ENCODE measurements at places on chromosomes 6 and 20.

GRCh38 chr6:148538261-148539190 is 195.9 kb downstream of the SASH1 start:
- DNase-seq, result no peak

DNA sequence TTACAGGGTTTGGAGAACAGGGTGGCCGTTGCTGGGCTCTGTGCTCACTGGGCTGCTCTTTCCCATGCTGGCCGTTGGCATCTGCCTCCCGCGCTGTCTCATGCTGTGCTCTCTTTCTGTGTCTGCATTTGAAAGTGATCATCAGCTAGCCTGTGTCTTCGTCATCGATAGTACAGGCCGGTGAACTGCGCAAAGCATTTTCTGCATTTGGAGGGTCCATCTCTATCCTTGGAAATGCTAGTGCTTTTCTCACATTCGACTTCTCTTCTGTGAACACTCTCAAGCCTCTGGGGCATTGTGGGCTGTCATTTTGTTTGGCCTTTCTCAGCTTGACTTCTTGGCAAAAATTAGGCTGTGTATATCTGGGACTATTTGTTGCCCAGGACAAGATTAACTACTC is 6.8 kb upstream of the SNHG17 start:
- DNase-seq, result no peak

DNA sequence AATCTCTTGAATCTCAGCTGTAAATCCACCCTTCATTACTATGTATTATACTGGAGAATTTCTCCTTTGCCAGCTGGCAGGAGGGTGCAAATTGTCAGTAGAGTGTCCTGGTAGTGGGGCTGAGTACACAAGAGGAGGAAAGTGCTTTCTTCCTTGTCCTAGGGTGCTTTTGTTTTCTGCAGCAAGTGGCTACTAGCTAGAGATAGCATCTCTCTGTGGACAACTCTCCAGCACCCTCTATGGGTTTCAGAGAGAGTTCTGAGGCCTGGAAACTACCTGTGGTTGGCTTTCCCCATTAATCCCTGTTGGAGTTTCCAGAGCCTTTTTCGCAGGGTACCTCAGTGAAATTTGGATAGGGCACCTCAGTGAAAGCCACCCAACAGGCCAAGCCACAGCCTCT is 422.5 kb upstream of the RGS17 start:
- DNase-seq, result no peak

DNA sequence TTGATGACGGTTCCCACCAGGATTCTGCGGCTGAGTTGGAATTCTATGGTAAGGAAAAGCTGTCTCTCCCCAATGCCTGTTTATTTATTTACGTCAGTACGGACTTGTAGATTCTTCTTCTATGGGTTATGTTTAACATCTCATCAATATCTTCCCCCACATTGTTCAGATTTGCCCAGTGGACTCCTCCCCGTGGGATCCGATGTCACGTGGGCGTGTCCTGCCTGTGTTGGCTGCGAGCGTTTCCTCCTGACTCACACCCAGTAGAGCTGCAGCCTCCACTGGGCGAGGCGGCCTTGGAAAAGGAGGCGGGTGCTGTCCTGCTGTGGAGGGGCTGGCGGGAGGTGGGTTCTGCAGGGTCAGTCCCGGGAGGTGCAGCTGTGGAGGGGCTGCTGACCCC is 46.8 kb upstream of the SLCO4A1 start:
- DNase-seq, result no peak

DNA sequence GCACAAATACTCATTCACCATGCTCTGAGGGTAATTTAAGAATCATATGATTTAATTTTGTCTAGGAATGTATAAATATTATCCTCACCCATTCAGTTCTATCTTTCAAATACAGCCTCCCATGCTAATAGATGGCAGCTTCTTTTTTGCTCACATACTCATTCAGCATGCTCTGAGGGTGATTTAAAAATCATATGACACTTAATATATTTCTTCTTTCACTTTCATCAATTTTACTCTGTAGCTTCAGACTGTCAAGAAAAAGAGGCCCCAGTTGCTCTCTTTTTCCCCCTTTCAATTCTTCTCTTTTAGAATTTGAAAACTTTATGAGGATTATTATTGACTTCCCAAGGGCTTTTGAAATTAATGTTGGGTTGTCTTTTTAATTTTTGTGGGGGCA is 161.7 kb upstream of the LAMP5 start:
- no peak for DNase-seq

DNA sequence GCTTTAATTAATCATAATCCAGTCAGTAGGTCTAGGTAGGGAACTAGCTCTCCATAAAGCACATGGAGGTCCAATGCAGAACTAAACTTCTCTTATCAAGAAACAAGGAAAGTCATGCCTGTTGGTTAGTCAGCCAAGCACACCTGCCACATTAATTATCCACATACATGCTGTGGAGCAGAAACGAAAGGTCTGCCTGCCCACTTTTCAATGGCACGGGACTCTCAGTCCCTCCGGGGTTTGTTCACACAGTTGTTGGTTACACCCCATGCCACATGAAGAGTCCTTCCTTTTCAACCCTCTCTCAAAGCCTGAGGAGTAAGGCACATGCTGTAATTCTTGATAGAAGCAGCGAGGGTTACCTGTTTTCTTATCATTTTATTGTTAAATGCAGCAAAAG is 1096.4 kb upstream of the MAP3K7 start:
- no peak for DNase-seq

DNA sequence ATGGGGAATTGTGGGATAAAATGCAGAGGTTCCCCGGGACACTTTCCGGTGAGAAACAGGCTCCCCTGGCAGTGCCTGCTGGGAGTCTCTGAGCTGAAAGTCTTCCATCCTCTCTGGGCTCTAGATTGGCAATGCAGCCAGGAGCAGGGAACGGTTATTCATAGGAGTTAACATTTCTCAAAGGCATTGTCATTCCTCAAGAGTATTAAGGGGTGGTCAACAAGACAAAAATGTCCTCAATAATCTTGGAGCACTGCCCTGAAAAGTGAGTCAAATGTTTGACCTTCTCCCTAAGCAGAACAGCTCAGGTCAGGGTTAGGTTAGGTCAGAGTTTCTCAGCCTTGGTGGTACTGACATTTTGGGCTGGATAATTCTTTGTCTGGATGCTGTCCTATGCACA is 13.2 kb downstream of the BPIFB1 start:
- no peak for DNase-seq

DNA sequence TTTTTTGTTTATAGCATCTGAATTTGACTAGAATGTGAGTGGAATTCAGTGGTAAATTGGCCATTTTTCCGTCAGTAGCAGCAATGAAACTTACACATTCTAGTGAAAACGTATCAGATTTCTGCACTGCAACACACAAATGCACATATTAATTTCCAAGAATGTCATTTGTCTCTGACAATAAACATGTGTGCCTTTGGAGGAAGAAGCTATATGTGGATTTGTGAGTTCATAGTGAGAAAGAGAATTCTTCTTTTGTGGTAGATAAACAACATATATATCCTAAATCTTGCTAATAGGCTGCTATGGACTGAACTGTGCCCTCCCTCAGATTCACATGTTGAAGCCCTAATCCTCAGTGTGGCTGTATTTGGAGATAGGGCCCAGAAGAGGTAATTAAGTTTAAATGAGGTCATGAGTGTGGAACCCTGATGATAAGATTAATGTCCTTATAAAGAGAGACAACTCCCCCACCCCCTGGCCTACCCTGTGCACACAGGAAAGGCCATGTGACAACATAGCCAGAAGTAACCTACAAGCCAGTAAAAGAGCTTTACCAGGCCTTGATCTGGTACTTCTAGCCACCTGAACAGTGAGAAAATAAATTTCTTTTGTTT is 200.2 kb upstream of the EYA4 start:
- no peak for DNase-seq

GRCh38 chr6:80988286-80988685 is 764.2 kb downstream of the TENT5A start:
- DNase-seq, result no peak

DNA sequence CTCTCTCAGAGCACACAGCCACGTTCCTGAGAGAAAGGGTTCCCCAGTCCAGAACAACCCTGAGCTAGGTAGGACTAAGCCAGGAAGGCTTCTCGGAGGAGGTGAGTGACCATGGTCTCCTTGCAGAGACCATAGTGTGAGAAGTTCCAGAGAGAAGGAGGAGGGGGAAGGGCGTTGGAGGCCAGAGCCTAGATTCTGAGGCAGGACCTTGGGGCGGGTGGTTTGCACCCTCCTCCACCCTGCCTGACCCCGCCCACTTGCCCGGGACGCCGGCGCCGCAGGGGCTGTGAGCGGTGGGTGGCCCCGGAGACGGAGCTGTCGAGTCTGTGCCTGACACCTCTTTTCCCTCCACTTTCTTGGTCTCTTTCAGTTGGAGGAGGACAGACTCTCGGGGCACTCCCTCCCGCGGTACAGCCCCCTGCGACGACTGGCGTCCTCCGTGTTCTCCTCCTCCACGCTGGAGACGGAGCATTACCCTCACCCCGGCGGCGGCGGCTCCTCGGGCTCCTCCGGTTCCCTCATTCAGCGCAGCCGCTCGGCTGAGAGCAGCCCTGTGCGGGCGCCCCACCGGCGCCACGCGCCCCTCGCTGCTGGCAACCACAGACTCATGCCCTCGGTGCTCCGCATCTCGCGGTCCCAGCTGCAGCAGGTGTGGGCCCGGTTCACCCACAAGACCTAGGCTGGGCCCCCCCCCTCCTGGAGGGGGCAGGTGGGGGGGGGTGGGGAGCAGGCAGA is 26.2 kb downstream of the TTBK1 start:
- DNase-seq, result peak; percentile 28

DNA sequence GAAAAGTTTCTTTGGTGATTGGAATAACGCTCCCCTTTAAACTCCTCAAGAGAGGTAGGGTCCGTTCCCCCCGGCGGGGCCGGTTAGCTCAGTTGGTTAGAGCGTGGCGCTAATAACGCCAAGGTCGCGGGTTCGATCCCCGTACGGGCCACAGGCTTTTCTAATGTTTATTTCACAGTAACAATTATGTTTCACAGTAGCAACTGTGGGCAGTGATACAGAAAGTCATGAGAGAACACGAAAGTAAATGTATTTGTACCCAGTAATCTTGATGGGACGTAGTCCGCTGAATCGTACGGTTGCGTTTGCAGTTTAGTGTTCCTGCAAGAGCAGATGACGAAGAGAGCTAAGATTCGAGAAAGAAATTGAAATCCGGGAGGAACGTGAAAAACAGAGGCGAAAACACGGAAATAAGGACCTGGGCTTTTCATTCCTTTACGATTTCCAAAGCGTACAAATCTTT is 505.5 kb downstream of the PRIM2 start:
- DNase-seq, result no peak

GRCh38 chr20:731891-732560 is 36.3 kb downstream of the SLC52A3 start:
- DNase-seq, result no peak

- DNase-seq, result no peak
Observed at GRCh38 chr6:106064142-106064541, 22.0 kb upstream of the PRDM1 start.

- no peak for DNase-seq
Observed at GRCh38 chr6:4506792-4507191, 269.4 kb upstream of the CDYL start.

GRCh38 chr6:34246563-34247391 is 2.0 kb downstream of the SMIM29 start:
- peak; percentile 21 for DNase-seq

DNA sequence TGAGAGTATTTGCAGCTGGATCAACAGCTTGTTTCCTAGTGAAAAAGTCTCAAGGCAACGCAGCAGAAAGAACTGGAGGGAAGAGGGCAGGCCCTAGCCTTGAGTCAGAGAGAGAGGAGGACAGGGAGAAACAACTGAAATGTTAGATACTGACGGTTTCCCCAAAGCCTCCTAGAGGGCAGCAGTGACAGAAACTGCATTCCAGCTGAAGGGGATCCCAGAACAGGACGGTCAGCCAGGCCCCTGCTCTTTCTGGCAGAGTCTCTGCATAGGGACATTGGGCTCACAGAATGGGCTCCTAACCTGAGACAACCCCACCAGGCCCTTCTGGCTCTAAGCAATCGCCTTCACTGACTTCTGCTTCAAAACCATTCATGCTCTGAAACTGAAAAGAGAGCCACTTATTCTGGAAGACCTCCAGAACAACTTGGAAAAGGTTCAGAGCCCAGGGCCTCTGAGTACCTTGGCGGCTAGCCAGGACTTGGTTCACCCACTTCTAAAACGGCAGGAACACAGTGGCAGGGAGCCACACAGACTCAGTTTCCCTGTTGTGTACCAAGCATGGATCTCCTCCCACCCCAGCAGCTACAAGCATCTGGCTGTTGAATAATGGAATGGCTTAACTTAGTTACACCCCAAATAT is 72.9 kb downstream of the PSMB1 start:
- no peak for DNase-seq

- DNase-seq, result no peak
Observed at GRCh38 chr6:129488313-129488712, 221.7 kb downstream of the ARHGAP18 start.

DNA sequence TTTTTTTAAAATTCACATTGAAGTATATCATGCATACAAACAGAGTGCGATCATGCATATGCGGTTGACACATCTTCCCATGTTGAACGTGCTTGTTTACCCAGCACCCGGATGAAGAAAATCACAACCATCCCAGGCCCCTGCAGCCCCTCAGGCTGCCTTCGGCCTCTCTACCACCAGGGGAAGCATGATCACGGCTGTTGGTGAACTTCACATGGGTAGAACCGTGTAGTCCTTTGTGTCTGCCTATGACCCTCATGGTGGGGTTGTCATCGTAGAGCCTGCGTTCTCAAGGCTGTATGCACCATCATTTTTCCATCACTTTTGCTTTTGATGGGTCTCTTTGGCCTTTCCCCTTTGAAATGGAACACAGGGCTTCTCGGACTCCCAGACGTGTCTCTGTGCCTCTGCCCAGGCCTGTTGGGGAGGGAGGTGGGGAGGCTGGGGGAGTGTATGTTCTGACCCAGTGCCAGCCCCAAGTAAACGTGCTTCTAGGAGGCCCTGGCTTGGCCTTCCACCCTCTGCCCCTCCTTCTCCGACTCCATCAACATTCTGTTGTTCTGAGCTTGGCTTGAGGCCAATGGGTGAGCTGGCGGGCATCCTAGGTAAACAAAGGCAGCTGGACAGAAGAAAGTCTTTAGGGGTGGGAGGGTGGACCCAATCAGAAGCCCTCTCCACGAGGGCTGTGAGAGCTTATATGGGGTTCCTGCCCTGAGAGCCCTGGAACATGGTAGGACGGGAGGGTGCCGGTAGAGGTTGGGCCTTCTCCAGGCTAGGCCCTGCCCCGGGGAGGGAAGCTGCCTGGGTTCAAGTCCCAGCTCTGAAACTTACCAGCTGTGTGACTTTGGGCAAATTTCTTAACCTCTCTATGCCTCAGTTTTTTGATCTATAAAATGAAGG is 39.7 kb downstream of the TGM2 start:
- DNase-seq, result no peak

DNA sequence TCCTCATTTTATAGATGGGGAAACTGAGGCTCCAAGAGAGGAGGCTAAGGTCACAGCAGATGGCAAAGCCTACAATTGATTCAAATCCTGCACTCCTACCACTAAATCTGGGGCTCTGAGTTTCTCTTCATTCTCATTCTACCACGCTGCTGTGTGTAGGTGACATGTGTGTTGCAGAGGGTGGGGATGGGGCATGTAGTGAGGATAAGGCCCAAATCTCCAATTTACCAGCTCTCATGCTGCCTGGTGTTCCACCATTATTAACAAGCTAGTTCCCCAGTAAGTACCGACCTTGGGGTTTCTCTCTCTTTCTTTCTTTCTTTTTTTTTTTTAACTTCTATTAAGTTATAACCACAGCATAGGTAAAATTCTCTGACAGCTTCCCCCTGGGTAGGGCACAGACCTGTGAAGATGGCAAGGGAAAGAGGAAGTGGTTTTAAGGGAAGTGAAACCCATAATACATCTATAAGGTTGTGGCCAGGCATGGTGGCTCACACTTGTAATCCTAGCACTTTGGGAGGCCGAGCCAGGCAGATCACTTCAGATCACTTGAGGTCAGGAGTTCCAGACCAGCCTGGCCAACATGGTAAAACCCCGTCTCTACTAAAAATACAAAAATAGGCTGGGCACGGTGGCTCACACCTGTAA is 13.0 kb upstream of the MATN4 start:
- no peak for DNase-seq
